NCI-H226 (cell line): ENCODE measurements at places on chromosomes 7 and 10.

DNA sequence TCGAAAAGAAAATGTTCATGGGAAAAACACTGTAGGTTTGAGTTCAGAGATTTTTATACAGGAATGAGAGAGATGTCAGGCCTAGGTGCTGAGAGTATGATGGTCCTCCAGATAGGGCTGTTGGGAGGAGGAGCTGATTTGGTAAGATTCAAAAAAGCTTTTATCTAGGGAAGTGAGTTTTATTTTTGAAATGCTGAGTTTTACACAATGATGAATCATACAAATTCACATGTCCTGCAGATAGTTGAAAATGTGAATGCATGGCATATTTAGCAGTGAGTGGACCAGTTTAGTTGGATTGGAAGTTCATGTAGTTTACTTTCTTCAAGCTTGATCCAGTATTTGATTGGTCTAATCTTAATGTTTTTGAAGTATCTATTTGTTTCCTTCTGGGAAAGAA lies 154.8 kb downstream of the LRRC4 start:
- DNase-seq = peak; percentile 54

- DNase-seq = no peak
These were observed 23.7 kb upstream of the CUBN start for GRCh38 chr10:17153321-17153720.

GRCh38 chr10:119516381-119517234 lies 25.9 kb downstream of the RGS10 start:
- no peak for DNase-seq

GRCh38 chr7:7641129-7641663 lies 644 bp downstream of the UMAD1 start:
- no peak for DNase-seq
